ENCODE measurements at places on chromosomes 7 and 10.

- DNase-seq, result peak; percentile 58
These were observed 101.6 kb downstream of the SORBS1 start for GRCh38 chr10:95459446-95460045.

- DNase-seq, result no peak
These were observed 146.7 kb downstream of the DNAJB6 start for GRCh38 chr7:157483515-157483914.

GRCh38 chr7:152073352-152073751 is 47.9 kb downstream of the GALNT11 start:
- no peak for DNase-seq

DNA sequence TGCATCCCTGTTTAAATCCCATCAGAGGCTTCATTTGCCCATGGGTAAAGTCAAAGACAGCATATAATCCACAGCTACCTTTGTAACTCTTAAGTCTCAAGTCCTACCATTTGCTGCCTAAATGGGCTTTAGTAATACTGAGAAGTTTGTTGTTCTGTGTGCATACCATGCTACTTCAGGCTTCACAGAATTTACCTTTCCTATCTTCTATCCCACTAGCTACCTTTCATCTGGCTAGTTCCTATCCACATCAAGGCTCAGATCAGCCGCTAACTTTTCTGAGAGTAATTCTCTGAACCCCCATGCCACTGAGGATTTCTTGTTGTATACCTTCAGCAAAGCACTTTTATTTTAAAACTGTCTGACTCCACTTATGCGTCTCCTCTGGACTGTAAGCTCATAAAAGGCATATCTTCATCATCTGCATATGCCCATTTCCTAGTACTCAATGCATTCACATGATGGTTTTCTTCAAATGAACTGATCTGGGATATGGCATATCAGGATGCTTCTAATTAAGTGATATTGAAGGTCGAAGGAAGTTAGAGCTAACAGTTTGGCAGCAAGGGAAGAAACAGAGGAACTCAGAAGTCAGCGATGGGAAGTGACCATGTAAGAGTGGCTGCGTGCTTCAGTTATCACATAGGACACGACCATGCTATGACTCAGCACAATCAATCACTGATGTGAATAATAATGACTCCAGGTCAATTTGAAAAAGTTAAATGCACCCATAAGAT is 283.9 kb upstream of the DKK1 start:
- no peak for DNase-seq

- peak; percentile 37 for DNase-seq
These were observed 427.6 kb downstream of the PHTF2 start for GRCh38 chr7:78226059-78226719.

GRCh38 chr7:149161241-149161848 is 14.1 kb downstream of the ZNF398 start:
- DNase-seq, result no peak

DNA sequence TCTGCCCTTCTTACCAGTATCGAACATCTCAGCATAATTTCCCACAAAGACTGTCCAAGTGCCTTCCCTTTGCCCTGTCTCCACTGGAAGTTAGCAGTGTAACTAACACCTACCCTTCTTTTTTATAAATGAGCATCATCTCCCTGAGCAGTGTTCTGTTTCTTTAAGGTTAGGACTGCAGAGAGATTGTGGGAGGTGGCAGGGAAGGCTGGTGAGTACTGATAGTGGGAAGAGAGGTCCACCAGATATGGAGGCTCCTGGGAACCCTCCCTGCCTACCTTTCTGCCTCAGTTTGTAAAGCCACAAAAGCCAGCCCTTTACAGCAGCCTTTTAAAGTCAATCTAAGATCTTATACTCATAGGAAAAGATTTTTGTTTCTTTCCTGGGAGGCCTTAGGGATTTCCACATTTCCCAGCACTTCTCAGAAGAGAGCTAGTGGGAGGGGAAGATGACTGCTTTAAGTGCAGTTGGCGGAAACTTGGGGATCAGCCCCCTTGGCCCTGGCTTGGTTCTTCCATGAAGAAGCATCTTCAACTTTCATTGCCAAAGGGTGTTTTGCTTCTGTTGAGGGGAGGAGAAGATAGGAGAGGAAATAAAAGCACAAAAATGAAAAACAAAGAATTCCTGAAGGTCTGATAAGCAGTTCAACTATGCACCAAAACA is 36.6 kb upstream of the CALD1 start:
- no peak for DNase-seq

DNA sequence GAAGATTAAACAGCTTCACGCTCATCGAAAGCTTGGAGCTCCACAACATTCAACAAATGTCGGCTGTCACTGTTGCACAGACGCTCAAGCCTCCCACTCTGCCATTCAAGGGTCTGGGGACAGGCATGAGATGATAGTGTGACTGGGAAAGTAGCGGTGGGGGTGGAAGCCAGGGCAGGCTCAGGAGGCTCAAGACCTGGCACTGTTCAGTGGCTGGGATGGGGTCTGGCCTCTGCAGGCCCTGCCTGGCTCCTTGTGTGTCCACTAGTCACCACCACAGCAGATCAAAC is 13.5 kb upstream of the GTPBP4 start:
- DNase-seq, result no peak

GRCh38 chr7:41640487-41640886 is 62.4 kb downstream of the INHBA start:
- no peak for DNase-seq

DNA sequence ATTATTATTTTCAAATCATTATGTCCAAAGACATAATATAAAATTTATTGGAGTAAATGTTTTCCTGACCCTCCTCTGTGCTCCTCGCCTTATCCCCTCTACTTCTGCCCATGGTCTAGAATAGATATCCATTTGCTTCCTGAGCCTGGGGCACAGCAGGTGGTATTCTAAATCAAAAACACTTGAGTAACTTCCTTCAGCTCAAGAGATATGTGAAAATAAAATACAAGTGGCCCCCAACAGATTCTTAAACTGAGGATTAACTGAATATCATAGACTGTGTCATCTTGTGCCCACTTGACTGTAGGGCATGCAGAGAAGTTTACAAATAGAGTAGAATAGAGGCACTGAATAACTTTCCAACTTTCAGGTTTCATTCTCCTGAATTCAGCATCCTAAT is 59.1 kb downstream of the HGF start:
- DNase-seq, result no peak

- DNase-seq, result no peak
These were observed 24.4 kb downstream of the SLC26A4 start for GRCh38 chr7:107684947-107685463.

GRCh38 chr7:12322284-12322902 is 81.3 kb downstream of the VWDE start:
- peak; percentile 13 for DNase-seq

GRCh38 chr7:30915751-30916150 is 4.1 kb downstream of the AQP1 start:
- DNase-seq, result no peak

DNA sequence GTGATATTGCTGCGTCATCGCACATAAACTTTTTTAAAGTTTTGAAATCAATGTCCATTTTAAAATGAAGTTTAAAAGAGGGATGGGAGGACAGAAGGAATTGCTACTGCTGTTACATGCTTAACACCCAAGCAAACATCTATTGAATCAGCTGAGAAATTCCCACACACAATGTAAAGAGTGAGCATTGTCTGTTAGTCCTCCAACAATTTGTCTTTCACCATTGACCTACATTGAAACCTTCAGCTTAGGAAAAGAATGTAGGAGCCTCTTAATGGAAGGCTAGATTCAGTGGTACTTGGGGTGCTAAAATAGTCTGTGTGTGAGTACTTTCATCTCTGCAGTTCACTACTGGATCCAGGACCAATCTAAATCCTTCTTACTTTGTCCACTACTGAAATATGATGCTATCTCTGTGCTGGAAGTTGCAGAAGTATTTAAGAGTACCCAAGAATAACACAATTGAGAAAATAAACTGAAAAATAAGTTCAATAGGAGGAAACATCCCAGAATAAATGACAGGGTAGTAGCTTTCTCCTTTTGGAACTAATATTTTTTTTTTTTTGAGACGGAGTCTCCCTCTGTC is 23.8 kb upstream of the FBXW4 start:
- no peak for DNase-seq

- DNase-seq, result peak; percentile 30
These were observed 247.9 kb upstream of the PTN start for GRCh38 chr7:137591421-137591837.

- DNase-seq, result no peak
These were observed 111.7 kb upstream of the STEAP1B start for GRCh38 chr7:22611758-22612079.

- DNase-seq, result no peak
These were observed 31.9 kb downstream of the ARL4A start for GRCh38 chr7:12719141-12719919.

GRCh38 chr7:79035858-79036257 is 417.6 kb downstream of the MAGI2 start:
- DNase-seq, result no peak

GRCh38 chr10:93368210-93368609 is 113.9 kb downstream of the MYOF start:
- no peak for DNase-seq

DNA sequence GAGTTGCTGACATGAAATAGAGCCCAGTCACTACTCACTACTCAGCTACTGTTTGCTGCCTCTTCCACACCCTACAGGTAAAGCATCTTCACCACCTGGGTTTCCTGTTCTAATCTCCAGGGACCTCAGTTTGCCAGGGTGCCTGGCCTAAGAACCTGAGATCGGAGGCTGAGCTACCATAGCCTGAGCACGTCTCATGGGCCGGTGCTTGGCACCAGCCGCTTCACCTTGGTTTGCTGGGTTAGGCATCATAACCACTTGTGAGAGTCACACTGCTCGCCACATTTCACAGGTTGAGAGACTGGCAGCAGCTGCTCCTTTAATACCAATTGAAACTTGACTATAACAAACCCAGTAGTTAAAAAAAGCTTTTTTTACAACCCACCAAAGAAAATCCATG is 75.1 kb downstream of the EMX2 start:
- no peak for DNase-seq

DNA sequence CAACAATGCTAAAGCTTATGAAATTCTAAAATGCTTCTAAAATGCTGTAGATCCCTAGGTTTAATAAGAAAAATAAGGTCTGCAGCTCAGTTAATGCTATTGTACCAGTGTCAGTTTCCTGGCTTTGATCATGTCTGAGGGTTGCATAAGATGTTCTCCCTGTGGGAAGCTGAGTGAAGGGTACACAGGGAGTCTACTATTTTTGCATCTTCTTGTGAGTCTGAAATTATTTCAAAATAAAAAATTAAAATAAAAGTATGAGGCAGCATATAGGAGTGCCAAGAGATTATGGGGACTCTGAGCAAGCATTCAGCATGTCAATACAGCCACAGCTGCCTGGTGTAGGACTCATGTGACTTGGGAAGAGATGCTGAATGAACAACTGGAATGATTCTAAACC is 14.7 kb downstream of the CHST15 start:
- DNase-seq, result no peak

GRCh38 chr7:122652876-122653275 is 46.0 kb downstream of the RNF133 start:
- DNase-seq, result no peak

DNA sequence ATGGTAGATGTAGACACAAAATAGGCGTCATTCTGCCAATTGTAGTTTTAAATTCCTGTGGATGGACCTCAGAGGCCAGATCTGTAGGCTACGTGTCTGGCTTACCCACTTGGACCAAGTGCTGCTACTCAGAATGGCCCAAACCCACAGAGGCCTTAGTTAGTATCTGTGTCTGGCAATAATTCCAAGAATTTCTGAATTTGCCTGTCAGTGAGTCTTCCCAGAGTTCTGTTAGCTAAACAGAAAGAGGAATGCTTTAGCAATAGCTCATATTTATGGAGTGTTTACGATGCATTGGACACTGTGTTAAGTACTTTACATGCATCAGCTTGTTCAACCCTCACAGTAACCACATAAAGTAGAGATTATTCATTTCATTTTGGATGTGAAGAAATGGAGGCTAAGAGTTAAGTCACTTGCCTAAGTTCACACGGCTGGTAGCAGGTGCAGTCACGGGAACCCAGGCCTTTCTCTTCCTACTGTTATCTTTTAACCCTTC is 231.8 kb downstream of the PTEN start:
- DNase-seq, result peak; percentile 46

DNA sequence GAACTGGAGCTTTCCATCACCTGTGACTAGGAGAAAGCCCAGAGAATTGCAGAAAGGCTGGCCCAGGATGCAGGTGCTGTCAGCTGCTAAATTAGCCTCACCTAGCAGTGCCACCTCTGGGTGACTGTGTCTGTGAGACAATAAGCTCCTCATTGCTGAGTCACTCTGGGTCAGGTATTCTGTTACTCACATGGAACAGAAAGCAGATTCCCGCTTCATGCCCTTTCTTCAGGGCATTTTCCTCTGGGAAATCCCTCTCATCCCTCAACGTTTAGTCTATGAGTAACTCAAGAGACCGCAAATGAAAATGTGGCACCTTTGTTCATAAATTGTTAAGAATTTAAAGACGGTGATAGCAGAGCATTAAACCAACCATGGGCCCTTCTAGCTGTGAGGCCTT is 184.0 kb downstream of the ADAM12 start:
- DNase-seq, result no peak

DNA sequence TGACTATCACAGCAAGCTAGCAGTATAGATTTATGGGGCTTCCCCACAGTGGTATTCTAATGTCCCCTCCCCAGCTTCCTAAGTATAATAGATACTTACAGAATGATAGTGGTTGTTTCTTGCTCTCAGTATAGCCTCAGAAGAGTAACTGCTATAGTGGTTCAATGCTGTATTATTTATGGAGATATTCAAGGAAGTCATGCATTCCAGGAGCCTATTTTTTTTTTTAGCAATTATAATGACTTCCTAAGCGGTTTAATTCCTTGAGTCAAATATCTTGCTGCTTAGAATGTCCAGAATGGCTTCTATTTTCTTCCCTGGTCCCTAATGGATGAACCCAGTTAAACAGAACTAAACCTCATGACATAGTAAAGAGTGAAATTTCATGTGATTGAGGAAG is 451.5 kb upstream of the SEMA3D start:
- DNase-seq, result no peak

- DNase-seq, result peak; percentile 39
These were observed 26.2 kb upstream of the ECHDC3 start for GRCh38 chr10:11715815-11716494.

DNA sequence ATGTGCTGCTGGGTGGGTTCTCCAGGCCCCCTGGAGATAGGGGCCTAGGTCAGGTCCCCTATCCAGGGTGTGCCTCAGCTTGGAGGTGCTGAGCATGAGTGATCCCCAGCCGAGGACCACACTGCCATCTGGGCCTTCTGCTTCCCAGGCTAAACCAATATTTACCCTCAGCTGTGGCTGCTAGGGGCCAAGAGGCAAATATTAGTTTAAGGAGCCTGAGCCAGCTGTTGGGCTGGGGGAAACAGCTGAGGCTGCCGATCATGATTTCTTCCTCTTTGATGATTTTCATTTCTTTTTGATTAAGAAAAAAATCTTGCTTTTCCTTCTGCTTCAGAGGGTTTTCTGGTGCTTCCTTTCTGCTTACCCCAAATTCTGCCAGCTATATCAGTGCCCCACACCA is 83.4 kb downstream of the NEURL1 start:
- no peak for DNase-seq

All from hepatocyte (in vitro differentiated cells).